Stimulated activated CD4-positive, alpha-beta T cell treated with anti-CD3 and anti-CD28 coated beads, Interleukin-12 subunit alpha, Interleukin-12 subunit beta, amount 100 ng/mL, for 4 hours (primary cell): ENCODE measurements at places on chromosomes 2 and 18.

- DNase-seq, result no peak
Observed at GRCh38 chr2:133682906-133683305, 114.6 kb upstream of the NCKAP5 start.

DNA sequence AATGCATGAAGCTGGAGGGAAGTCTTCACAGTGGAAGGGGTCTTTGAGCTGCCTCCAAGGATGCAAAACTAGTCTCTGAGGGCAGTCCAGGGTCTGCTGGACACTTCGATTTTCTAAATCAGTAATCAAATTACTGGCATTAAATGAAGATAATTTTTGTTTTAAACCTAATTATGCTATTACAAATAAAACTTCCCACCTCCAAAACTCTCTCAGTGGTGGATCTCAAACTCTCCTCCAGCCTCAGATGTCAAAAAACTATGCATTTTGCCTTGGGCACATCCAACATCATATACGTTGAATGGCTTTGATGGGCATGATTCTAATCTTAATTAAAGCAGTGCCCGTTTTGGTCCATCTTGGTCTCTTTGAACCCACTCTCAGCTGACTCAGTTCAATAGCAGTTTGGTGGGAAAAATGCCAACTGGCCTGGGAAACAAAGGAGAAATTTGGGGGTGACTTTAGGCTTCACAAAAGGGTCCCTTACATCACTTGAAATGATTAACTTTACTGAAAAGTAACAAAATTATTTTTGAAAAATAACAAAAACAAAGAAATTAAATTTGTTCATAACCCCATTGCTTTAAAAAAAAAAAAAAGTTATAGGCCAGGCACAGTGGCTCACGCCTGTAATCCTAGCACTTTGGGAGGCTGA is 5.9 kb upstream of the MYCN start:
- no peak for DNase-seq

- DNase-seq, result no peak
Observed at GRCh38 chr2:127818794-127819425, 7.9 kb upstream of the WDR33 start.

- no peak for DNase-seq
Observed at GRCh38 chr18:45084206-45084605, 403.5 kb downstream of the SETBP1 start.

- DNase-seq, result no peak
Observed at GRCh38 chr2:64398516-64399129, 55.3 kb upstream of the LGALSL start.

DNA sequence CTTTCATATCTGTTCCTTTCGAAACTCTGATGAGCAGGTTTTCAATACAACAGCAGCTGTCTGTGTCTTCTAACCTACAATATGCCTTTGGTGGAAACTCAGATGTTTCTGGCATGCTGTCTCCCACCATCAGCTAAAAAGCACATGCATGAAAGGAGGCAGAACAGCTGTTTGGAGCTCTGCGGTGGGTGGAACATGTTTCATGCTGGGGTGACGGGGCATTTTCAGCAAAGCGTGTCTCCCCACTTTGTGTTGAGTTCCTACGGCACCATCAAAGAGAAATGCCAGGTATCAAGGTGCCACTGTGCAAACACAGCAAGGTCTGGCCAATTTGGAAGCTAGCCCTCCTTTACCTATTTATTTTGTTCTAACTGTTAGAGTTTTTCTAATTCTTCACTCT is 290.1 kb downstream of the CLIP4 start:
- DNase-seq, result no peak

- DNase-seq, result no peak
Observed at GRCh38 chr18:63107171-63107845, 212.3 kb downstream of the BCL2 start.
